ENCODE measurements at places on chromosomes 13 and 19. TPM values are rescaled to one million over a fixed set of nuclear protein-coding genes. Genes with fewer than 3 reads are reported as not detected.

GRCh38 chr13:57030671-57031070 lies 110.0 kb upstream of the PRR20A start:
- DNase-seq: no peak

The ZNF582 gene
- 3.9 TPM for total RNA-seq

- DNase-seq: no peak
Measured at GRCh38 chr13:86737334-86737932, 933.7 kb upstream of the SLITRK5 start.

- DNase-seq: no peak
Measured at GRCh38 chr13:112910016-112910415, 59.0 kb upstream of the MCF2L start.

DNA sequence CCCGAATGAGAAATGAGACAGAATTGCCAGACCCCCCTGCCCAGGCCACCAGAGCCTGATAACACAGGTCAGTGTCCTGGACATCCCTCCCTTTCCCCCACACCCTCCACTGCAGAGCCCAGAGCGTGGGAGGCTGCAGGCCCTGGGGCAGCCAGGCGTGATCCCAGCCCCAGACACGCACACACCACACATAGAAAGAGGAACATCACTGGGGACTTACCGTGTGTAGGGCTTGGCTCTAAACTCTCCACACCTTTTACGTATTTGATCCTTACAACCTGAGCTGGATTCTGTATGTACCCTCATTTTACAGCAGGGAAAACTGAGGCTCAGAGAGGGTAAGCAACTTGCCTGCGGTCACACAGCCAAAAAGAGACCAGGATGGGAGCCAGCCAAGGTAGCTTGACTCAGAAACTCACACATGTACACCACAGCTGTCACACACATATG lies 334 bp upstream of the ANGPTL6 start:
- DNase-seq: no peak

GRCh38 chr19:38387550-38388348 lies at the start of gene GGN:
Gene GGN (minus strand): TSS chr19:38388034. CDS start chr19:38387261, 773 bp downstream.
- DNase-seq: peak; percentile 67
